ENCODE measurements at places on chromosomes 4 and X. TPM values are rescaled to one million over a fixed set of nuclear protein-coding genes. Genes with fewer than 3 reads are reported as not detected.

DNA sequence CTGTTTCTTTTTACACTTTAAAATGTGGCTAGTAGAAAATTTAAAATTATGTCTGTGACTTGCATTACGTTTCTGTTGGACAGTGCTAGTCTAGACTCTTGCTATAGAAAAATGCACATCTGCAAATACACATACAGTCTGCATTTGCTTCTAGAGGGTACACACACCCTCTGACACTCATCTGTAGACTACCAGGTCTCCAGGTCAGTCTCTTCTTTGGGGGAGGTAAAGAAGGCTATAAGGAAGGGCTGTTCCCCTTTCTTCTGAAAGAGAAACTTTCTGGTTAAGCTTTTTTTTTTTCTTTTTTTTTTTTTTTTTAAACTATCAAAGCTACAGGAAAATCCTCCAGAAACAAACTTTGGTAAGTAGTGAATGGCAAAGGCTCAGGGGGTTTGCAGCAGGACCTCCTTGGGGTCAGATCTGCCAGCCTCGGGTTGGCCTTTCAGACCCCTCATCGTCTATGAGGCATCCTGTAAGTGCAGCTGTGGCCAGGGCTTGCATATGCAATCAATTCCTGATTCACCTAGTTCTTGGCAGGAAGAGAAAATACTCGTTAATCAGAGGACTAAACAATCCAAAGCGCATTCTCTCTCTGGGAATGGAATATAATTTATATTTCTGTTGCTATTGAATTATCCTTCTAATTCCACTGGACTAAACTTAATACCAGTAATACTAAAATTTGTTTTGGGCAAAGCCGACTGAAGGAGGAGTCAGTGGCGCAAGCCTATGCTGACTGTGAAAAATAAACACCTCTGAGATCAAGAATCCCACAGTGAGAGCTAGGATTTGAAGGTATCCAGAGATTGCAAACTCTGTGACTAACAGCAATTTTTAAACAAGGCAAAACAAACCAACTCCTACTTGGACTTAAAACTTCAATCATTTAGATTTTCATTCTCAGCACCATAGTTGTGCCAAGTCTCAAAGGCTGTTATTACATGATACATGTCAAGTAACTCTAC lies 109.3 kb upstream of the TBC1D9 start:
- H3K27ac ChIP-seq = no peak overlapping the region
- no peaks in the 10 kb centered on the region for H3K27me3 ChIP-seq
- no peak overlapping the region for H3K4me3 ChIP-seq

DNA sequence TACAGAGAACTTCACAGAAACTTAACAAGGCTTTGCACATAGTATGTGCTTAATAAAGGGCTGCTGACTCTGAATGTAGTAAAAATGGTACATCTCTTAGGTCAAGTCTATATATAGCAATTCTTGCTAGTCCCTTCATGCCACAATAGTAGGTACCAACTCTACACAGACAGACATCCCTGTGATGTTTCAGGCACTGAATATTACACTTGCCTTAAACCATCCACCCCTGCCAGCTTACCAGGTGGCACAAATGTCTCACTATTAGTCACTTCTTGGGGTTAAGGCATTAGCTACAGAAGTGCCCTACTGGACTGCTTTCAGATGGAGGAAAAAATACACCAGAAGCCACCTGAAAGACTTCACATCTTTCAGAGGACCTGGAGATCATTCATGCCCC lies 86.3 kb upstream of the CITED1 start:
- H3K27ac ChIP-seq = no peak overlapping the region
- no peaks in the 10 kb centered on the region for H3K36me3 ChIP-seq
- no peaks in the 10 kb centered on the region for H3K27me3 ChIP-seq

GRCh38 chr4:71266090-71266794 lies 72.6 kb upstream of the SLC4A4 start:
- DNase-seq = no peak
- no peaks in the 10 kb centered on the region for H3K27me3 ChIP-seq
- no peak overlapping the region for H3K4me3 ChIP-seq
- no peaks in the 10 kb centered on the region for H3K36me3 ChIP-seq

DNA sequence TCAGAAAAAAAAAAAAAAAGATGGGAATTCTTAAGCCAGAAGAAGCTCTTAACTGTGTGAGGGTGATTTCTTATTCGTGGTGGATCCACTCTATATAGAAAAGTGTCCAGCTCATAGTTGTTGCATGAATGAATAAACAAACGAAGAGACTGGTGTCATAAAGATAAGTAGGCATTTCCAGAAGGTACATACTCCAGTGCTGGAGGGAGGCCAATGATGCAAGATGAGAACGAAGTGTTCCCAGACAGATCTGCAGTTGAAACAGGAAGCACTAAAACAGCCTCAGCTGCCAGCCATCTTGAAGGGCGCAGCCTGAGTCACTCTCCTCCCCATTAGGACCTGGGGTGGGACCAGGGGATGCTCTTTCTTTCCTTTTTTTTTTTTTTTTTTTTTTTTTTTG lies 47.4 kb upstream of the HOPX start:
- no peaks in the 10 kb centered on the region for H3K4me1 ChIP-seq
- H3K27ac ChIP-seq = no peak overlapping the region
- H3K27me3 ChIP-seq = no peaks in the 10 kb centered on the region
- peak; percentile 30 for DNase-seq
- H3K36me3 ChIP-seq = no peaks in the 10 kb centered on the region
- H3K4me3 ChIP-seq = no peak overlapping the region

DNA sequence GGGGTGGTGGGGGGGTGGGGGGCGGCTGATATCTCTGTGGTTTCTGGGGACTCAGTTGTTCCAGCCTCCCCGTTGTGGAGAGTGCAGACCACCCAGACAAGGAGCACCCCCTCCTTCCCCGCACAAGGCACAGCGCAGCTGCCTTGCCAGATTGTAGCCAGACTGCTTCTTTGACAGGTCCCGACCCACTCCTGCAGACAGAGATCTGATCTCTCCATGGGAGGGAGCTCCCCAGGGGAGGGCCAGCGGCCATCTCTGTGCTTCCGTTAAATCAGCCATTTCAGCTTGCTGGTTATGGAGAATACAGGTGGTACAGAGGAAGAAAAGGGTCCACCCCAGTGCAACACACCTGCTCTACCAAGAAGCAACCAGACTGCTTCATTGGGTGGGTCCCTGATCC lies 80.8 kb downstream of the FGF16 start:
- peaks cover 4% of the 10 kb centered on the region for H3K36me3 ChIP-seq
- DNase-seq = no peak
- no peaks in the 10 kb centered on the region for H3K27me3 ChIP-seq
- no peak overlapping the region for H3K4me3 ChIP-seq
- H3K4me1 ChIP-seq = no peaks in the 10 kb centered on the region
- H3K27ac ChIP-seq = no peak overlapping the region

Gene ARMCX4
- 5.8 TPM for total RNA-seq

Gene NEUROG2
- total RNA-seq = not detected

Gene SPANXN4
- not detected for total RNA-seq

All from heart left ventricle (tissue), 16 donors.